GM23338 (cell line): ENCODE measurements at places on chromosomes 2 and 18.

DNA sequence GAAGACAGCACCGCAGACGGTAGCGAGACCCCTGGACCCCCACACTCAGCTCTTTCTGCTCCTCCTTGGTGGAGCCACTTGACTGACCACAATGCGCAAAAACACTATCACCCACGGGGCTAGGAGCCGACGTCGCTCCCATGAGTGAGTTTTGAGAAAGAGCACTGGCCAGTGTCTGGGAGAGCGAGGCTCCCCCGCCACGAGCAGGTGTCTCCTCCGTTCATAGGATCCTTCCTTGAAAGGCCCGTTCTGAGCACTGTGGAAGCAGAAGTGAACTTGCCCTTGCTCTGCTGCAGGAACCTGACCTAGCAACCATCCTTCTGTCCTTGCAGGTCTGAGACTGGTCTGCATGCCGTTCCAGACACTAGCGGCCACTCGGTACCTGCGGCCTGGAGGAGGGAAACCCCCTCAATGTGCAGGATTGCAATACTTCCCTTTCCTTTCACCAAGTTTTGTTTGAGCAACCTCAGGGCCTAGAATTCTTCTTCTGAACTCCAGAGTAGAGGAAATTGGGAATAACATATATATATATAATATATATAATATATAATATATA lies 12.9 kb upstream of the ZNF516 start:
- no peak for DNase-seq

DNA sequence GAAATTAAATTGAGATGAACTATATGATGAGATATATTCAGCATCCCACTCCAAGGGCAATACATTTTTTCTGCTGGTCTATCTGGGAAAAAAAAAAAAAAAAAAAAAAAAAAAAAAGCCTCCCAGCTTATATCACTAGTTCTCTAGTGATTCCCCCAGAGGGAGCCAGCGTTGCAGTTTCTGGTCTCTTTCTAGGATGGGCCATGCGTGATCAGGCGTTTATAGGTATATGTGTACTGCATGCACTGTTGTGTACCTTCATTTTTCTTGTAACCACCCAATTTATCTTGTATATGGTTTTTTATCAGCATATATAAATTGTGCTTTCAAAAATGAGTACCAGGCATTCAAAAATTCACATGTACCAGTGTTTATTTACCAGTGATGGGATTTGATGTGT lies 35.1 kb downstream of the DCDC2C start:
- peak; percentile 59 for DNase-seq

DNA sequence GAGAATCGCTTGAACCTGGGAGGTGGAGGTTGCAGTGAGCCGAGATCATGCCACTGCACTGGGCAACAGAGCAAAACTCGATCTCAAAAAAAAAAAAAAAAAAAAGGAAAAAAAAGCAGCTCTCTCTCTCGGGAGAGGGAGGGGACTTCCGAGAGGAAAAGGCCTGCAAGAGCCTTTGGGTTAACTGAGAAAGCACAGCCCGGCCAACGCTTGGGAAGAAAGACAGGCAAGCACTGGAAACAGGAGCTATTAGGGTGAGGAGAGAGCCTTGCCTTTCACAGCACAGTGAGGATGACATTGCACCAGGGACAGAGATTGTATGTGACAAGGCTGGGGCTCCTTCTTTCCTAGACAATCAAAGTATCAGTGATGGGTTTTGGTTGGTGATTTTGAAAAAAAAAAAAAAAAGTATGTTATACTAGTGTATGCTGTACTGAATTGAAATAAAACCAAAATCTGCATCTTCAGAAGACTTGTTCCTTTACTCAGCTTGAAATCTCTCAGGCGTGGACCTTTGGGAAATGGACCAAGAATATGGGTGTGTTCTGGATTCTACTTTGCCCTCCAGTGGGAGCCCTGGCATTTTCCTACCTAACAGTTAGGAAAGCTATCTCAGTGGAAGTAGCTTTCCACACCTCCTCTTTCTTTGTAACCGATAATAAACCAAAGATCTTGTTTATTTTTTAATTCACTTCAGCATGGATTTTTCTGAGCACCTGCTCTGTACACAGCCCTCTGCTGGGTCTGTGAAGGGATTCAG lies 16.7 kb downstream of the SRSF7 start:
- no peak for DNase-seq

- no peak for DNase-seq
Measured at GRCh38 chr2:74304332-74305148, 38.7 kb downstream of the SLC4A5 start.

GRCh38 chr2:240913810-240914644 lies 7.9 kb downstream of the CROCC2 start:
- DNase-seq = peak; percentile 86
